Thoracic aorta (tissue), 2 donors: ENCODE measurements at places on chromosomes 5 and 9. TPM values are rescaled to one million over a fixed set of nuclear protein-coding genes. Genes with fewer than 3 reads are reported as not detected.
A peak's percentile ranks its signal among the peaks of the same experiment; 100 is the strongest.

FBP2 gene
- 0.49 TPM for total RNA-seq

DNA sequence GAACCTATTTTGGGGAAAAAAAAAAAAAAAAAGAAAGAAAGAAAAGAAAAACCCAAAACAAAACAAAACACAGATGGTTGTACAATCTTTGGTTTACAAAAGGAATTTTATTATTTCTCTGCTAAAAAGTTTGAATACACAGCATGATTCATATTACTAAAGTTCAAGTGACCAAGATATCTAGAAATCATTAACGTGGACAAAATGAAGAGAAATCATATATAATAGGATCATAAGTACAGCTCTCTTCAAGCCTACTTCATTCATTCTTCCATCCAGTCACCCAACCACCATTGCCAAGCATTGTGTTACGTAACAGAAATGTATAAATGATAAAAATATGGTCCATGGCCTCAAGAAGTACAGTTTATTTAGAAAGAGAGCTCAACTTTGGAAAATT is 52.9 kb downstream of the ZDHHC21 start:
- no peak overlapping the region for H3K4me3 ChIP-seq
- H3K27ac ChIP-seq: no peak overlapping the region
- H3K27me3 ChIP-seq: no peaks in the 10 kb centered on the region
- H3K36me3 ChIP-seq: no peaks in the 10 kb centered on the region

DNA sequence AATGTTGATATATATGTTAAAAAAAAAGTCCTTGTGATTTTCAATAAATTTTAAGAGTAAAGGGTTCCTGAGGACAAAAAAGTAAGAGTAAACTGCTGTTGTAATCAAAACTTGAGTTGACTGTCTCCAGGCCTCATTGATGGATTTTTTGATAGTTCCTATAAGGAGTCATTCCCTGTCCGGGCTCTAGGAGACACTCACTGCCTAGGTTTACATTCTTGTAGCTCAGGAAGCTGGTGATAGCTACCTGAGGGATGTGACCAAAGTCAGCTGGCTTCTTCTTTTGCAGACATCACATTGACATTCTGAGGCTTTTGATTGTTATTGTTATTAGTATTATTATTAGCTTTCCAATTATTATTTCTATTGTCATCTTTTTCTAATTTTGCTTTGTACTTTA is 116.5 kb upstream of the FBXL7 start:
- DNase-seq: no peak
- no peaks in the 10 kb centered on the region for H3K27me3 ChIP-seq
- no peak overlapping the region for H3K27ac ChIP-seq
- H3K36me3 ChIP-seq: no peaks in the 10 kb centered on the region
- no peak overlapping the region for H3K4me3 ChIP-seq

GRCh38 chr9:111037708-111038330 is 451 bp downstream of the LPAR1 start:
- no peaks in the 10 kb centered on the region for H3K36me3 ChIP-seq
- H3K27ac ChIP-seq: peak overlapping the region; percentile 86
- no peak for DNase-seq

DNA sequence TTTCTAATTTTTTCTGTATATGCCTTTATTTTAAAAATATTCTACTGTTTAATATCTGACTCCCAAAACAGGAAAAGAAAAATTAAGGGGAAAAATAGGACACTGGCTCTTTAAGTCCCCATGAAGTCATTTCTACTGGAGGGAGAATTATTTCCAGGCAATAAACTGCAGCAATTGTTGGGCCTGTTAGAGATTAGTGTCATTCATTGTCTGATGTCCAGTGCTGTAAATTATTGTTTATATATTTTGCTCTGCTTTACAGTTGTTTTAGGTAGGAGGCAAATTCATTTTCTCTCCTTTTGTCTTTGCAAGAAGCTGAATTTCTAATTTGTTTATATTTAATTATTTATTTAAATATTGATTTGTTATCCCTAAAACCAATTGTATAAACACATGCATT is 906.0 kb upstream of the CDH10 start:
- H3K36me3 ChIP-seq: no peaks in the 10 kb centered on the region
- H3K4me1 ChIP-seq: no peaks in the 10 kb centered on the region
- DNase-seq: no peak
- H3K4me3 ChIP-seq: no peak overlapping the region
- H3K27me3 ChIP-seq: no peaks in the 10 kb centered on the region

GRCh38 chr5:174732036-174733020 is 7.9 kb downstream of the MSX2 start:
- no peak overlapping the region for H3K4me3 ChIP-seq
- H3K27me3 ChIP-seq: peaks cover 4% of the 10 kb centered on the region
- no peak for DNase-seq
- peaks cover 17% of the 10 kb centered on the region for H3K4me1 ChIP-seq
- no peaks in the 10 kb centered on the region for H3K36me3 ChIP-seq

- H3K4me3 ChIP-seq: no peak overlapping the region
- H3K27ac ChIP-seq: no peak overlapping the region
- peaks cover 29% of the 10 kb centered on the region for H3K4me1 ChIP-seq
- no peak for DNase-seq
These were observed 85.2 kb downstream of the NR3C1 start for GRCh38 chr5:143318270-143318669.

GRCh38 chr5:9441610-9442009 is 104.3 kb downstream of the SEMA5A start:
- H3K36me3 ChIP-seq: no peaks in the 10 kb centered on the region
- H3K27ac ChIP-seq: no peak overlapping the region
- no peaks in the 10 kb centered on the region for H3K4me1 ChIP-seq
- no peak for DNase-seq

CCIN gene
- 1.6 TPM for total RNA-seq

GRCh38 chr9:134164879-134165278 is 515 bp upstream of the RNU6ATAC start:
- H3K4me3 ChIP-seq: no peak overlapping the region
- no peaks in the 10 kb centered on the region for H3K27me3 ChIP-seq
- no peak overlapping the region for H3K27ac ChIP-seq
- peaks cover 11% of the 10 kb centered on the region for H3K4me1 ChIP-seq
- no peaks in the 10 kb centered on the region for H3K36me3 ChIP-seq

GRCh38 chr9:134320126-134320867 is 6.0 kb upstream of the RXRA start:
- H3K27ac ChIP-seq: no peak overlapping the region
- no peaks in the 10 kb centered on the region for H3K36me3 ChIP-seq
- no peaks in the 10 kb centered on the region for H3K27me3 ChIP-seq
- H3K4me3 ChIP-seq: no peak overlapping the region

ARHGEF28 gene
- 40.8 TPM for total RNA-seq
